RCC 7860 (cell line): ENCODE measurements at places on chromosomes 1 and 21.

DNA sequence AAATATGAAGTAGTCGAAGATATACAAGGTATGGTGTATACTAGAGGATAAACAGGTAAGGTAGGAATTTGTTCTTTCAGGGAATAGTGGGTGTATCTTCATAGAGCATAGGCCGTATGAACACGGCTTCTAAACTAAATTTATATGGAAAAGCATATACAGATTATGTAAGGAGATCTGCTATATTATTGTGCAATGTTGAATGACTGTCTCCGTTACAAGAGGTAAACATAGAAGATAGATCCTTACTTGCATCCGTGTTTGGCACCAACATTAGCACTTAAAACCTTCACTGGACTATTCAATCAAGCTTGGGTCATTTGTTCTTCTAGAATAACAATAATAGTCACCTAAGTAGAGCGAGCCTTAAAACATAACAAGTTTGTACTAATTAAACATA lies 45.9 kb downstream of the CLEC20A start:
- DNase-seq = no peak

DNA sequence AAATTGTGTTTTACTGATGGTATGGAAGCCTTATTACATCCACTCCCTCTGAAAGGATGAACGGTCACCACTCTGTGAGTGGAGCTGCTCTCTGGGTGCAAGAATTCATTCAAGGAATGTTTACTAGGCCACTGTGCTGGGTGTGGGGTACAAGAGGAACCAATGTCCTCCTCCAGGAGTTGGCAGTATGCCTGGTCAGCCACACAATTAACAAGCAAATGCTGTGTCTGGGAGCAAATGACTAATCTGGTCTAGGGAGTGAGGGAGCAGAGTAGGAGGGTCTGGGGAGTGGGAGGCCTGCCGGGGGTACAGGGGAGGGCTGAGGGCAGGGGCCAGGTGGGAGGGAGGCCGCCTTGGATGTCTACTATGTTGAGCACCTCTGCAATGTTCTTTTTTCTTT lies 27.2 kb upstream of the TDRD10 start:
- DNase-seq = peak; percentile 59

DNA sequence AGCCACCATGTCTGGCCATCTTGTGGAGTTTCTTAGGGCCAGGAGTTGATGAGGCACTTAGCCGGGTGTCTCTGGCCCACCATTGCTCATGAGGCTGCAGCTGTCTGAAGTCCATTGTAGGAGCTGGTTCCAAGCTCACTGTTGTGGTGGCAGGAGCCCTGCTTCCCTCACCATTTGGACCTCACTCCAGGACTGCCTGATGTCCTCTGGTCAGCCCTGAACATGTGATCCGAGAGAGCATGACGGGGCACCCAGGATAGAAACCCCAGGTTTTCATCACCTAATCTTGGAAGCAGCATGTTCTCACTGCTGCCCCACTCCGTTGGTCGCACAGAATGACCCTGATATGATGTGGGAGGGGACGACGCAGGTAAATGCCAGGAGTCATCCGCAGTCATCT lies 56.2 kb upstream of the FAM3B start:
- no peak for DNase-seq

DNA sequence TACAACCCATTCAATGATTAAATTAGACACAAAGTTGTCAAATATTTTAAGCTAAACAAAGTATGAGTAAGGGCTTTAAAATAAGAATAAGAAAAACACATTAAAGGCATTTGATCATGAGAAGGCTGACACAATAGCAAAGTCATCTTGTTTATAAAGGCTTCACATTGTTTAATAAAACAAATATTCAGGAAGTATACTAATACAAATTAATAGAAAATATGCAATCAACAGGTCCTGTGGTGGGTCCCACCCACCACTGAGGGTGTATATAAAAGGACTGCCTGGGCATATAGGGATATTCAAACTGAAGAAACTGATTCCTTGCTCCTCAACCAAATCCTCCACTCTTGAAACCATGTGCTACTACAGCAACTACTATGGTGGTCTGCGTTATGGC lies at the start of gene KRTAP20-2:
Gene KRTAP20-2, plus strand, starts transcription at position 301 of the 400 bp plus-strand sequence. Its CDS starts 58 bp downstream, at position 359.
- DNase-seq = no peak

DNA sequence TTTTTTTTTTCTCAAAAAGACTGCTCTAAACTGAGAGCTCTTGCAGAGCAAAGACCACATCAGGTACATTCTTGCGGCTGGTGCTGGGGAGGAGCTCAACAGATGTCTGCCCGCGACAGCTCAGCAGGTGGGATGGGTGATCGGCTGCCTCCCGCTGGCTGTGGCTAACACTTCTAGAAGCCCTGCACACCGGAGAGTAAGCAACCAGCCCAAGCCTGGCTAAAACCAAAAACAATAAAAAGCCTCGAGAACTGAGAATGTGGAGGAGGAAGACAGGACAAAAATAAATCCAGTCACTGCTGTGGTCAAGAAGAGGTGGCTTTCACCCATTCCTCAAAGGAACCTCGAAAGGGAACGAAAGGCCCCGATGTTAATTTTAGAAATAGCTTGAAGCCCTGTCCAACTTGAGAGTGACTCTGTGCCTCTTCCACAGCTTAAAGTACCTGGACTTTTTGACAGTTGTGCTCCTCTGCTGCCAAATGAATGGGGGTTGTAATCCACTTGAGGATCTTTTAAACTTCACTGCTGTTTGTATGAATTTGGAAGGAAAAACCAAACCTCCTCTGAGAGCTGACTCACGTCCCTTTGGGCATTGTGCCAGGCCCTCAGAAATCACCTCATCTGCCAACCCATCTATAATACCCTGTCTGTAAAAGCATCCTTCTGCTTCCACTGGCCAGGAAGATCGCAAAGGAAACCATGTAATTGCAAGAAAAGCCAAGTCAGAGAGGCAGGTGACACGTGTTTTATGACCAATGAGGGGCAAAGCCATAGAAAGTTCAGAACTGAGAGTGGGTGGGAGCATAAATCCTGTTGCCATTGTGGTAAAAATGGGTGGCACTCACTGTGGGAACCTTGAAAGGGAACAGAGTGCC lies 78.6 kb downstream of the KCNN3 start:
- peak; percentile 10 for DNase-seq

DNA sequence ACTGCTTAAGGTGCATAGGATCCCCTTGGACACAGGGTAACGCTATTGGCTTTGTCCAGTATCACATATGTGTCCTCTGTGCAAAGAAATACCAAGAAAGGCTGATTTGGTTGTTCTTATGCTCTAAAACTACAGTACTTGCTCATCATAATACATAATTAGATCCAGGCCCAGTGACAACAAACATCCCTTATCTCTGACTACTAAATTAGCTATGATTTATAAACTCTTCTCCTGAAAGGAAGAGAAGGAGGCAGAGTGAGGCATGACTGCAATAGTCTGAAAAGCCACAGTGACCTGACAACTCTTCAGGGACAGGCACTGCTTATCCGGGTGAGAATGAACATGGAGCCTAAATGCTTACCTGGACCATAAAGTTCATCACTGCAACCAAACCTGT lies 30.7 kb downstream of the MGST3 start:
- DNase-seq = no peak

DNA sequence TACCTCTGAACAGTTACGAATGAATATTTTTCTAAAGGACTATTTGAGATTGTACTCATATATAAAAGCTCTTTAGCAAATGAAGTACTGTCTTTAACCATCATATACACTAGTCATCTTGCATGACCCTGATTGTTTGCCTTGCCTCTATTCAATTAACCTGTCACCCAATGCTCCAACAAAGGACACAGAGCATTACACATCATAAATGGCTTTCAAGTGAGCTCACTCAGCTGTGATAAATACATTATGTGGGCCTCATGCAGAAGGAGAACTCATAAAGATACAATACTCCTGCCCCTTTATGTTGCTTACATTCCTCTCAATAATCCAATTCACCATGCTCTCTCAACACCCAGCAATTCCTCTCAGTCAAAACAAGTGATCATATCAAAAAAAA lies 993.0 kb upstream of the PRMT6 start:
- DNase-seq = no peak

DNA sequence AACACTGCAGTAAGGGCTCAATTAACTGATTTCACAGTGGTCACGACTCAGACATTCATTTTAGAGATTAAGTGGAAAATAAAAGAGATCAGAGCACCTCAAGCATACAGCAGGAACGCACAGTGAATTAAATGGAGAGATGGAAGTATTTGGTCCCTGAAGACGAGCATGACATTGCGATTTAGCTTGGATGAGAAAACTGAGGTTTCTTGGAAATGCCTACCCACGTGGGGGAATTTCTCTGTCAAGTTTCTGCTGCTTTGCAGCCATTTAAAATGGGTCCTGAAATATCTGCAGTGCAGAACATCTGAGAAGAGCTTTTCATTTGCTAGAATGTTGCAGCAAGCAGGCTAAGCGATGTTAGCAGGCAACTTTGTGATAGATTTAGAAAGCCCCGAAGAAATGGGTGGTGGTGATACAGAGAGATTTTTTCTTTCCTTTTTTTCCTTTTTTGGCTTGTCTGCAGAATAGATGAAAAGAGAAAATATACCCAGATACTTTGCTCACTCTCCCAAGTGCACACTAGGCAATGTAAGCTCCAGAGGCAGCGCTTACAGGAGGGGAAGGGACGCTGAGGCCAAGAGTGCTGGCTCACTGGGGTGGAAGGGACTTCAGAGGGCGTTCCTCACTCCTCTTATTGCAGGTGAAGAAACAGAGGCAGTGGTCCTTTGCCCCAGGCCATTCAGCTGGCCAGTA lies 258.0 kb downstream of the KCNJ6 start:
- no peak for DNase-seq

DNA sequence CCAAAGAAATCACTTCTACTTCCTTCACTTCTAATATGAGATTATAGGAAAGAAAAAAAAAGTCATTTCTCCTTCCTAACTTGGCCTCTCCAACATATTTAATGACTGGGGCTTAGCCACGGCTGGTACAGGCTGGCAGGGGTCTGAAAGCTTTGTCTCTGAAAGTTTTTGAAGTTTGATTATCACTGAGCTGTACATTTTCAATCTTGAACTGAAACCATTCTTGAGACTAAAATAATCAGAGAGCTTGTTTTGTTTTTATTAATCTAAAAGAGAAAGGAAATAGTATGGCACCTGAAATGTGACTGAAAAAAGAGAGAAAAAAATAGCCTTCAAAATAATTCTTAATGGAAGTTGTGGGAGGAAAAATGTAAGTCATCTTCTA lies 3.8 kb upstream of the KRTAP19-8 start:
- DNase-seq = no peak

DNA sequence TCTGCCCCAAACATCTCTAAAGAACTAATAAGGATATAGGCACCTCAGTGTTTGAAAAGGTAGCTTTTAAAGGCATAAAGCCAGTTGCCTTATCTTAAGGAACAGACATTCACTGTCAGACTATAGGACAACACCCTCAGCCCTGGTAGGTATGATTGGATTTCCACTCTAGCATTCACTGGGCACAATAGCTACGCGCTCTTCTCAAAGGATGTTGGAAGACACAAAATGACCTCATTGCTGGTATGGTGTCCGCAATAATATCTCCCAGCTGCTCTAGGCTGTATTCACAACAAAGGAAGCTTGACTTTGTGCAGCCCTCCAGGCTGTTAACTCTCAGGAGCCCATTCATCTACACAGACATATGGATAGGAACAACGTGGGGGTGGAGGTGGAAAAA lies 119.4 kb upstream of the CXADR start:
- DNase-seq = no peak

DNA sequence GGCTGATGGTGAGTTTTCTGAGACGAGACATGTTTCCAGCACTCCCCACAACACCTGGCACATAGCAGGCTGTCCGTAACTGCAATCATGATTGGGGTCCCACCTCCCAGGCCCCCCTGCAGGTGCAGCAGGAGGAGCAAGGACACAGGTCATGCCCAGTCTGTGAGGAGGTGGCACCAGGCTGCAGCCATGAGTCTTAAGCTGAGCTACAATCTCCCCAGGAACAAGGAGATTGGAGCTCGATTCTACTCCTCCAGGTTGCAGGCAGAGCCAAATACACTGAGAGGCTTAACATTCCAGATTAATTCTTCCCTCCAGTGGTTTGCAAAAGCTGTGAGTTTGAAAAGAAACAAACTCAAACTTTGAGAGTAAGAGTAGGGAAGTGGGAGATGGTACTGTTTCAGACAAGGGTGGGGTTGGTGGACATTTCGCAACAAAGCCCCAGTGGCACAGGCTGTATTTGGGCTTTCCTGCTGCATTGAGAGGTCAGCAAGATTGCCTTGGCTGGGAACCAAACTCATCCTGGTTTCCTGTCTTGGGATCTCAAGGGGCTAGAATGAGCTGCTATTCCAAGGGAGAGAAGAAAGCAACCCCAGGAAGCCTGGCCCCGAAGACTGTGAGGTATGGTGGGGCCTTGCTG lies 64.8 kb upstream of the GALNT2 start:
- DNase-seq = no peak

- DNase-seq = no peak
Observed at GRCh38 chr1:170872663-170873062, 62.7 kb upstream of the MROH9 start.

GRCh38 chr1:238484121-238484520 lies 593.4 kb upstream of the ZP4 start:
- DNase-seq = no peak

GRCh38 chr1:179828554-179829110 lies 49.0 kb downstream of the TOR1AIP2 start:
- no peak for DNase-seq

DNA sequence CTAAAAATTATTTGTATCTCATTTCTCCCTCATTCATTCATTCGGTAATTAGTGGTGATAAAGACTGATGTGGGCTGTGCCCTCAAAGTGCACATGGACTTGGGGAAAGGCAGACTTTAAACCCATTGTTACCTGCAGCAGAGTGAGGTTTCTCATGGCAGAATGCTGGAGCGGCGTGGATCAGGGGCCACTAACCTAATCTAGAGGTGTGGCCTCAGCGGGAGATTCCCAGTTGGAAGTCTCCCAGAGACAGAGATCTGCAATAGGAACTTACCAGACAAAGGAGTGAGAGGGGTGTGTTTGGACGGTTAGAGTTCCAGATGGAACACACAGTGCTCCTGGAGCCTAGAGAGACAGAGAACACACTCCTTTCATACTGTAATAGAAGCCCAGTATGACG lies 73.5 kb downstream of the VPS26C start:
- DNase-seq = no peak

DNA sequence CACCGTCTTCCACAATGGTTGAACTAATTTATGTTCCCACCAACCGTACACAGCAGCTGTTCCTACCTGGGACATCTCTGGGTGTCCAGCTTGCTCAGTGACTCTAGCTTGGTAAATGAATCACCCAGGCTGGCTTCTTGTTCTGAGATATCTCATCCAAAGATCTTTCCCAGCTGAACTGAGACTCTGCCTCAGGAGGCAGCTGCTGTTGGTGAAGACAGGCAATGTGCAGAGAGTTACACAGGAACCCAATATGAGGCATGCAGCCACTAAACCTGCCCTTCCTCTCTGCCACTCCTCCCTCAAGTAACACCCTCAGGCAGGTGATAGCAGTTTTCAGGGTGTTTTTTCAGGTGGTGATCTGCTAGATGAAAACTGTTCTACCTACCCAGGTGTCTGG lies 14.0 kb upstream of the FOXO6 start:
- DNase-seq = no peak
